ENCODE measurements at places on chromosomes 4 and X.

GRCh38 chr4:187251896-187252295, 528.2 kb upstream of the FAT1 start:
- DNase-seq, result no peak

- no peak for DNase-seq
Measured at GRCh38 chr4:139761461-139761860, 95.8 kb downstream of the MGST2 start.

DNA sequence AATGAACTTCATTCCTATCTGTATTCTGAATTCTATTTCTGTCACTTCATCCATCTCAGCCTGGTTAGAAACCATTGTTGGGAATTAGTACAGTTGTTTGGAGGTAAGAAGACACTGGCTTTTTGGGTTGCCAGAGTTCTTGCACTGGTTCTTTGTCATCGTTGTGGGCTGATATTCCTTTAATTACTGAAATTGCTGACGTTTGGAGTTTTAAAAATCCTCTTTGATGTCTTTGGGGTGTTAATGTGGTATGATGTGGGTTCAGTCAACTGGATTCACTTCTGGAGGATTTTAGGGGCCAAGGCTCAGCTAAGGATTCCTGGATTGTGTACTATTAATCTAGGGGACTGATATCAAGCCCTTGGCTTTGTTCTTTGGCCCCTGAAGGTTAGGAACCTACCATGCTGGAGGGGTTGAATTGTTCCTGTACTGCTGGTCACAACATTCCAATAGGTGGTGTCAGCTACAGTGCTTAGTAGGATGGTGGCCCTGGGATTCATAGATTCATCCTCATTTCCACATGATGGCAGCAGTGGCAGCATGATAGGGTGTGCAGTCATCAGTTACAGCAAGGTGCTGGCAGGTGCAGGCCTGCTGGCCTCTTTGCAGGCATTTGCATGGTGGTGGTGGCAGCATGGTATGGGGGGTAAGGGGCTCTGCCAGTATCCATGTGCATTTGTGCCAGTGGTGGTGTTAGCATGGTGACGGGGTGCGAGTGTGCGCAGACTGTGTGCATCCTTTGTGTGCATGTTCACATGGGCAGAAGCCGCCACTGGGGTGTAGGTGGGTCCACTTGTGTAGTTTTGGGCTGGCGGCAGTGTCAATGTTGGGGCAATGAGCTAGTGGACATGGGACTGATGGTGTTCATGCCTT, 301.3 kb downstream of the TEX13C start:
- DNase-seq, result no peak

DNA sequence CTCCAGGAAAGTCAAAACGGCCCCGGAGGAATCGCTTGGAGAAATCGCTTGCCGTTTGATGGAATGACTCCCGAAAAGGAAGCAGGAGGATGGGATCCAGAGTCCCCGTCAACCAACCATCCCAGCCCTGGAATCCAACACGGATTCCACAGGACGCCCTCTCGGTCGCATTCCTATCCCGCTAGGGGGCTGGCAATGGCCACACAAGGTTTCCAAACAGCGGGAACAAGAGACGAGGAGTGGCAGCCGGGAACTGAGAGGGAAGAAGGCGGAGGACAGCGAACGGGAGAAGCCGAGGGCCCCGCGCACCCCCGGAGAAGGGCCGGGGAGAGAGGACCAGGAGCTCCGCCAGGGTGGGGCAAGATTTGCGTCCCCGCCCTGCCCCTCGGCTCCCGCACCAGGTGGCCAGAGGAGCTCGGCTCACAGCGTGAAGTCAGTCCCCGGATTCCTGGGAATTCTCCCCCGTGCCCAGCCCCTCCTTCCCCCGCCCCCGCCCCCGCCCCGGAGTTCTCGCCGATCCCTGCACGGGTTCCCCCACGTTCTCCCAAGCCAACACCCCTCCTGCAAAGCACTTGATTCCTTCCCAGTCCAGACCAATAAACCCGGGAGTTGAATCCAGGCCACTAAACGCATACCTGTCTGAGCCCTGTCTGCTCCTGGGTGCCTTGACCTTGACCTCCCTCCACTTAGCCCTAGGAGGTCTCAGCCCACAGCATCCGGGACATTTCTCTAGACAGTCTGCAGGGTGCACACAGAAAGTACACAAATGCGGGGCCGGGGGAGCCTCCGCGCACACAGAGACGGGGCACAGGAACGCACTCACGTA, 1.4 kb downstream of the PDZD4 start:
- DNase-seq, result no peak

- no peak for DNase-seq
Measured at GRCh38 chr4:158304694-158305093, 94.4 kb downstream of the TMEM144 start.

DNA sequence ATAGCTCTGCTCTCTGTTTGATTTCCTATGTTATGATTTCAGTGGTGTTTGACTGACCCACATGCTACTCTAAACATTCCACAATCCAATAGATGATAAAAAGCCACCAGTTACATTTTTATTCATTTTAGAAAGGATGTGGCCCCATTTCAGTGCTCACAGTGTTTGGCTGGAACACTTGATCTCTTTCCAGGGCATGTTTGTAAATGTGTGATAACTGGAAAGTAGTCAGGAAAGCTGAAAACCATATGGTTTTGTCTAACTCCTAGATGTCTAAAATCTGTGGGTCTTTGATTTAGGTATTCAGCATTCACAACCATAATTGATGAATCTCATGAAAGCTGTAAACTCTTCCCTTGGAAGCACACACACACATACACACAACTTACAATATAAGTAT, 904.9 kb upstream of the AGA start:
- DNase-seq, result no peak

DNA sequence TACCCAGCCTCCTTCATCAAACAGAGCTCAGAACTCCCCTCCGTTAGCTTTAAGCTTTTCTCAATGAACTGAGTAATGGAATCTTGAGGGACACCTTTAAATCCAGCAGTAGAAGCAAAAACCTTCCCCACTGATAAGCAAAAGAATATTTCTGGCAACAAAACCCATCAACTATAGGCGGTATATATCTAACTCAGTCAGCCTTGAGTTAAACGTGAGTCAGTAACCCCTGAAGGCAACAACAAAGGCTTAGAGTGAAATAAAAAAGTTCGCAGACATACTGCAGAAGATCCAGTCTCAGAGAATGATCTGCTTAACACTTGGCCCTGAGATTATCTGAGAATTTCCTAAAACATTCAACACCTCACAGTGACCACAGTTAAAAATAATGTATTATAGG, 77.2 kb downstream of the DMD start:
- DNase-seq, result no peak

DNA sequence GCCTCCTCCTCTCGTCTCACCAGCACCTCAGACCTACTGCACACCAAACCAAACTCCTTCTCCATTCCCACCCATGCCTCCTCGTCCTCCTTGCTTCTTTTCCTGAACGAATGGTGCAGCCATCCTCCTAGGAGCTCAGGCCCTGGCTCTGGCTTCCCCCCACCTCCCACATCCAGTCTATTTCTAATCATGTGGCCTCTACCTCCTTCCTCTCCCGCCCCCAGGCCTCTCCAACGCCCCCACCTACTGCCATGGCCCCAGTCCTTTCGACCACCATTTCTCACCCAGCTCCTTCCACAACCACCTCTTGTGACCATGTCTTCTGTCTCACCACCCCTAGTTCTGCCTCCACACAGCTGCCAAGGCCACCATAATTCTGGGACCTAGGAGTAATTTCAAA, 127.1 kb downstream of the PJA1 start:
- DNase-seq, result no peak

DNA sequence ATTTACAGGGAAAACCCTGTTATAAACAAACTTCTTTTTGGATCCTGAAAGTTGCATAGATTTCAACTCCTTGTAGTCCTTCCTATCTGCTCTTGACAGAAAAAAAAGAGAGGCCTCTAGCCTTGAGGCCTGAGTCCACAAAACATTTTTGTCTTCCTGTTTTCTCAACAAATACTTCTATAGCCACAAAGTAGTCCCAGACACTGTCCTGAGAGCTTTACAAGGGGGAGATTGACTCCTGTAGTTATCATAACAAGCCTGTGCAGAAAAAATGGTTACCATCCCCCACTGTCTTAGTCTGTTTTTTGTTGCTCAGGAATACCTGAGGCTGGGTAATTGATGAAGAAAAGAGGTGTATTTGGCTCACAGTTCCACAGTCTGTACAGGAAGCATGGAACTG, 35.2 kb downstream of the PCDH7 start:
- DNase-seq, result no peak
